ENCODE measurements at places on chromosomes 7 and 10.

DNA sequence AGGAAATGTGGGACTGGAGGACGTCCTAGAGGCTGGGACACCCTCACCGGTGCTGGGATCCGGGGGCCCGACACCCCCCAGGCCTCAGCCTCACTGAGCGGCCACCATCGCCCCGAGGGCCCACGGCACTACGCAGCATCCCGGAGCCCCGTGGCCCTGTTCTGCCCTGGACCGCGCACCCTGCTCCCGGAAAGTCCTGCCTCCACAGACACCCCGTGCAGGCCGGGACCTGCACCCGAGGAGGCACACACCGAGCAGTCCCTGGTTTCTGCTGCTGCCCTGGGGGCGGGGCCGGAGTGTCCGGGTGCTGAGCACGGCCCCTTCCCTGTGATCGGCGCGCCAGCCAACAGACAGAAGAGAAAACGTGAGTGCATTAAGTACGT, 18.1 kb upstream of the KNDC1 start:
- no peak for DNase-seq

DNA sequence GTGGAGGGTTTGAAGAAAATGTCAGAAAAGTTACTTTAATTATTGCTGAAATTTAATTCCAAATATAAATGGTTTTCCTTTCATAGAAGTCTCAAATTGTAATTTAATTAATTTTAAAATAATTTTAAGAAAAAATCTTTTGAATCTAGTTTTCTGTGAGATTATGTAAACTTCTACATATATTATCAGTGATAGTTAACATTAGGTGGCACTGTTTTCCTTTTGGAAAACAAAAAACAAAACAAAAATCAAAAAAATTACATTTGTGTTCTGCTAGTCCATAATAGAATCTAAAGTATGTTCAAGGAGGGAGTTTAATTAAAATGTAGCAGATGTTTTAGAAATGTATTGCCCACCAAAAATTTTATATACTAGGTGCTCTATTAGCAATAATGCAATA, 1456.7 kb downstream of the REEP3 start:
- no peak for DNase-seq

- DNase-seq = no peak
These were observed 777.4 kb downstream of the SORCS1 start for GRCh38 chr10:106387063-106387462.

DNA sequence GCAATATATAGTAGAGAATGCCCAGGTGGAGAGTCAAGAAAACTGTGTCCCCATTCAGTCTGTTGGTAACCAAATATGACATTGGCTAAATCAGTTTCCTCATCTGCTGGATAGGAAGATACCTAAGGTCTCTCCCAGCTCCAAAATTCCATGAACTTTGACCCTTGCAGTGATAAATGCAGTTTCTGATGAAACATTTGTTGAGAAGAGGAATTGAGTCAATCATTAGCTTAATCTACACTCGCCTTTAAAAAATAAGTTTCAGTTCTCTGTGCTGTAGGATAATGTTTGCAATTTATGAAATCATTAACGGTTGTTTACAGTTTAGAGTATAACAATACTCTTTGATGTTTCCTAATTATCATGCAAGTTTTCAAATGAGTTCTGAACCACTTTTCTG, 38.0 kb upstream of the SLC25A13 start:
- no peak for DNase-seq

GRCh38 chr7:4080954-4081353, 601.1 kb upstream of the FOXK1 start:
- DNase-seq = no peak

DNA sequence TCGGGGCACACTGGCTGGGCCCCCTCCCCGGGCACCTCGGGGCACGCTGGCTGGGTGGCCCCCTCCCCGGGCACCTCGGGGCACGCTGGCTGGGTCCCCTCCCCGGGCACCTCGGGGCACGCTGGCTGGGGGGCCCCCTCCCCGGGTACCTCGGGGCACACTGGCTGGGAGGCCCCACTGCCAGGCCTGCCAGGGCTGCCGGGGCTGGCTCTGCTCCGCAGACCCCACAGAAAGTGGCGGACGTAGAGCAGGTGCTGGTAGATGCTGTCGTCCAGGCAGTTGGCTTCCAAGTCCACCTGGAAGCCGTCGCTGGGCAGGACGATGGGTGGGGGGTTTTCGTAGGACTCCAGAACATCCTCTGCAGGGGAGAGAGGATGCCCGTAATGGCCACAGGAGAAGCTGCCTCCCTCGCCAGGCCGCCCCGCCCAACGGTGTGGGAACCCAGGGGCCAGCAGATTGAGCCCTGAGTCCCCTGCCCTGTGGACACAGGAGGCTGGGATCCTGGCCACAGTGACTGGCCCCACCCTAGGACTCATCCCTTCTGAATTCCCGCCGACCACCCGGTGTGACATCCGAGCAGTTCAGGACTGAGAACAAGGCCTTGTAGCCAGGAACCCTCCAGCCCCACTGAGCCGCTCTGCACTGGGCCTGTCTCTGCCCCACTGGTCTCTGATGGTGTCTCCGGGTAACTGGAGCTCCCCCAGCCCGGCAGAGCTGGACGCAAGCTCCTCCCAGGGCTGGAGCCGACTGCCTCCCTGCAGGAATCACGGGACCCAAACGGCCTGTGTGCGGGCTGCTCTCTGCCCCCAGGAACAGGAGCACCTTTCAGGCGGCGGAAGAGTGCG, 28.2 kb downstream of the AP5Z1 start:
- DNase-seq = no peak

DNA sequence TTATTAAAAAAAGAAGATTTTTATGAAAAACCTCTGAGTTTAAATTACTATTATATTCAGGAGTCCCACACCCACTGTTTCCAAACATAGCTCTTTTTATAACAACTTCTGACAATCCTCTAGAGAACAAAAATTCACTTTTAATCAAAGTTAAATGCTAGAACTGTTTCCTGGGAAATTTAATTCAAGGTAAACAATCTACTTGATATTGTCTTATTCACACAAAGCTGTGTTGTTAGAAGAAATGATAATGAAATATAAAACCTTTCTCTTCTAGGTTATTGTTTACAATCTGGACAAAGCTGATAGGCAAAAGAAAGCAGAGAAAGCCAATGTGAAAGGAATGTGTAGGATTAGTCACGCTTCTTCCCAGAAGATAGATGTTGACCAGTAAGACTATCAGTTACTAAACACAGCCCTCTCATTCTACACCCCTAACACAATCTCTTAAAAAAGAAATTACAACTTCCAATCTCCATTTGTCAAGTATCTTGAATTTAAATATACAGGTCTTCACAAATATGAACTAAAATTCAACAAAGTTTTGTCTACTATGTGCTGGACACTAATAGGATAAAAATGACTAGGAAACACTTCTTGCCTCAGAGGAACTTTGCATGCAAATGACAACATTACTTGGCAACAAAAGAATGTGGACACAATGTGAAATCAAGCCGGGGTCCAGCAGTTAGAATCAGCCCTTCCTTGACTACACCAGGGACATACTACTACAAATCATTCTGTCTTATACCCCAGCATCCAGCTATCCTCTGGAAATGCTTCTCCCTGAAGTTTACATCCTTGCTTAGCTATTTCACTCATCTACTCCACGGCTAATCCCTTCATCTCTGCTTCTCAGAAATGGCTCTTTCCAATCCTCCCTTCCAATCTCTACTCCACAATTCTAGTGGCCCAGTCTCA, 123.7 kb downstream of the IMMP2L start:
- no peak for DNase-seq

DNA sequence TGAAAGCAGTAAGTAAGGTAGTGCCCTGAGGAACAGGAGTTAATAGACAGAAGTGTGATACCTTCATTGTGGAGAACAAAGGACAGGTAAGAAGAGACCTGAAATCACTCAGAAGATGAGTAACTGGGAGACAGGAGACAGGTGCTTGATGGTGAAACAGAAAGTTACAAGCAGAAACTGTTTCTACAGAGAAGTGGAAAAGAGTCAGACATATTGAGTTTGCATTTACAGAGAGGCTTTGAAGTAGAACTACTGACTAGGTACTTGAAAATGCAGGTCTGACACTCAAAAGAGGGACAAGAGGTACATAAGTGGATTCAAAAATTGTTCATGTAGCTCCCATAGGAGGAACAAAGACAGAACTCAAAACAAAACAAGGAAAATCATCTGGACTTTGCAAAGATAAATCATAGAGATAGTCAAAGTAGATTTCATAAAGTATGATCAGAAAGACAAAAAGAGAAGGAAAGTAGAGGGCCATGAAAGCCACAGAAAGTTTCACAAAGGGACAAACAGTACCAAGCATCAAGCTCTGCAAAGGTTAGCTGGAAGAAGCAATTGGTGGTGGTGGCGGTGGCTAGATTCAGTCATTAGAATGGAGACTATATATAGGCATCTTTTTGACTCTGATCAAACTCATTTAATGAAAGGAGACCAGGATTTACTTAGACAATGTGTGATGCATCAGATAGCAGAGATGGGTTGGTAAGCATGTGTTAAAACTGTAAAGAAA, 198.4 kb downstream of the PCLO start:
- DNase-seq = no peak

- DNase-seq = no peak
These were observed 74.2 kb downstream of the EEPD1 start for GRCh38 chr7:36227223-36227622.

GRCh38 chr10:71782917-71783490, 9.7 kb upstream of the VSIR start:
- no peak for DNase-seq

- DNase-seq = no peak
These were observed 318.9 kb downstream of the KCNMA1 start for GRCh38 chr10:77318739-77319138.

GRCh38 chr10:9015447-9015846, 961.0 kb downstream of the GATA3 start:
- peak; percentile 38 for DNase-seq

- no peak for DNase-seq
These were observed 280.5 kb downstream of the KIF20B start for GRCh38 chr10:89981891-89982290.

DNA sequence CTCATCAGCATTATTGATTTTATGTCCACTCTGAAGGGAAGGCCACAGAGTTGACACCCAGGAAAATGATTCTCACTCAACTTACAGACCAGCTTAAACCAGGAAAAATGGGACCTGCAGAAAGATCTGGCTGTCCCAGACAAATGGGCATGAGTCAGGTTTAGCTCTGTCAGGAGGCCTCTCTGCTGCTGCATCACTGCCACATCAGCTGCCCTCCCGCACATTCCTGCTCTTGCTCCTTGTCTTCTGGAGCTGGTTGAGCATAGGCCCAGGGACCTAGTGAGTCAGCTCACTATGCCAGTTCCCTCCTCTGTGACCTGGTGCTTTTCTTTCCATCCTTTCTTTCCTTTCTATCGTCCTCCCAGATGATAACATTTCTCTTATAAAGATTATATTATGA, 18.8 kb upstream of the SMNDC1 start:
- no peak for DNase-seq

DNA sequence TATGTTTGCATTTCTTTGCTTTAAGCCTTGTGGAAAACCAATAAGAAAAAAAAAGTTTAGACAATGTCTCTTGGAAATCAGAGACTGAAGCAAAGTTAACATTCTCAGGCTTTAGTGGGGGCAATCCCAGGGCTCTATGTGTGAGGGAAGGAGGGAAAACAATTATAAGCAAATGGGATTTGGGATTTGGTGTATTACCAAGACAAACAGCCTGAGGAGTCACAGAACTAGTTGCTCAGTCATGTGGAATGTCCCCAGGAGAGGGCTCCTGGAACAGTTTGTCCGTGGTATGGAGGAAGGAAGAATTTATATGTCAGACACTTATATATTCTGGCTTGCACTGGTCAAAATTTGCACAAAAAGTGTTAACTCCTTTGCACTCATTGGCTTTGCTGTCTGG, 562.9 kb upstream of the TPK1 start:
- no peak for DNase-seq

GRCh38 chr10:127148066-127148932, 48.1 kb downstream of the INSYN2A start:
- DNase-seq = no peak

- DNase-seq = no peak
These were observed 434.1 kb downstream of the DNAJB9 start for GRCh38 chr7:109003742-109004141.

GRCh38 chr10:73983096-73984047, 14.5 kb upstream of the VCL start:
- no peak for DNase-seq

- no peak for DNase-seq
These were observed 132.9 kb downstream of the ANLN start for GRCh38 chr7:36522453-36523007.

DNA sequence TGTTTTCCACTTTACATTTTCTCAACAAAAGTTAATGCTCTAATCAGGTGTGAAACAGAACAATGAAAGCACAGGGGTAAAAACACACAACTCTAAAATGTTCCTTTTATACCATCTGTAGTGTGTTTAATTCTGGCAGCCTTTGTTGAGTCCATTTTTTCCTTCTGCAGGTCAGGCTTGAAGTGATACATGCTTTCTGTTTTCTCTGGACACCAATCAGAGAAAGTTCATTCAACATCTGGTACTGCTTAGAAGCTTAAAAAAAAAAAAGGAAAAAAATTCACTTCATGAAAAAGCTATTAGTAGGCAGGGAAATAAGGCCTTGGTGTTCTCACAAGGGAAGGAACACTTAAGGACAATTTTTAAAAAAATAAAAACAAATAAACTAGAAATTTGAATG, 231.3 kb upstream of the RHOBTB1 start:
- no peak for DNase-seq

DNA sequence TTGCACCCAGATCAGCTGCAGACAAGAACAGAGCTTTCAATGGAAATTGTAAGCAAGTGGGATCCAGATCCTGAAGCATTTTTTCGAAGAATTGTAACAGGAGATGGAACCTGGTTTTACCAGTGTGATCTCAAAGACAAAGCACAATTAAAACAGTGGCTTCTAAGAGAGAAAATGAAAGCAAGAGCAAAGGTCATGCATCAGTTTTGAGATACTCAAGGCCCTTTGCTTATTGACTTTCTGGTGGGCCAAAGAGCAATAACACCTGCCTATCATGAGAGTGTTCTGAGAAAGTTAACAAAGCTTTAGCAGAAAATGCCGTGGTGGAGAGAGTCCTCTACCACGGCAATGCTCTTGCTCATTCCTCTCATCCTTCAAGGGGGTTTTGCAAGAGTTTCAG, 194.8 kb downstream of the TMEM178B start:
- DNase-seq = no peak

DNA sequence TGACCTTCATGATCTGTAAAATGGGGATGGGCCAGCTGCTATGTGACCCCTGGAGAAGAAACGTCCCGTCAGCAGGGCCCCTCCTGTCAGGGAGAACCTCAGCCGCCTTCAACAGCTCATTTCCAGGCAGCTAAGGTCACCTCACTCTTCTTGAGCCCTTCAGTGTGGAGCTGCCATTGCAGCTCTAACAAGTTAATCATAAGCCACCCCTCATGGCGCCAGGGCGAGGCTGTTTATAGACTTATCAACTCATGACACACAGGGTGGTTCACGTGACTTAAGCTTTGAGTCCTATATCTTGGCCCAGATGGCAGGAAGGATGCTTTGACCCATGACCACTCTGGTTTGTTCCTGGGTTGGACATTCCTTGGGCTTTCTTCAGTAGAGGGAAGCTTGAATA, 315.1 kb downstream of the TNS3 start:
- DNase-seq = no peak

DNA sequence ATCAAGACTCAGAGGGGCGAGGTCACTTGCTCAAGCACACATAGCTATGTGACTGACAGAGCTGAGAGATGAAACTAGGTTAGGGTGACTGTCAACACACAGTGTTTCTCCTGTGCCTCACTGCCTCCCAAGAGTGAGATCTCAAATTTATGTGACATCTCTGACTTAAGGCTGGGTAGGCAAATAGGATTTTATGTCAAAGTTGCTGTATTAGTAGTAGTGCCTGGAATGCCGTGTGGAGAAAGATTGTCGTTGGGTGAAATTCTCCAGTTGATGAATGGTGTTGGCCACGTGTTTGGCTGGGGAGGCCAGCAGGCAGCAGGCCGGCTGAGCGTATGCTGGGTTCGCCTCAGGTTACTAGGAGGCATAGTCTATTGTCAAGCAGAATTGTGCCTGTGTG, 148.3 kb upstream of the BMPER start:
- no peak for DNase-seq
